ENCODE measurements at places on chromosomes 7 and 10.

GRCh38 chr10:29408847-29409240 lies 120.0 kb downstream of the LYZL1 start:
- DNase-seq = no peak

DNA sequence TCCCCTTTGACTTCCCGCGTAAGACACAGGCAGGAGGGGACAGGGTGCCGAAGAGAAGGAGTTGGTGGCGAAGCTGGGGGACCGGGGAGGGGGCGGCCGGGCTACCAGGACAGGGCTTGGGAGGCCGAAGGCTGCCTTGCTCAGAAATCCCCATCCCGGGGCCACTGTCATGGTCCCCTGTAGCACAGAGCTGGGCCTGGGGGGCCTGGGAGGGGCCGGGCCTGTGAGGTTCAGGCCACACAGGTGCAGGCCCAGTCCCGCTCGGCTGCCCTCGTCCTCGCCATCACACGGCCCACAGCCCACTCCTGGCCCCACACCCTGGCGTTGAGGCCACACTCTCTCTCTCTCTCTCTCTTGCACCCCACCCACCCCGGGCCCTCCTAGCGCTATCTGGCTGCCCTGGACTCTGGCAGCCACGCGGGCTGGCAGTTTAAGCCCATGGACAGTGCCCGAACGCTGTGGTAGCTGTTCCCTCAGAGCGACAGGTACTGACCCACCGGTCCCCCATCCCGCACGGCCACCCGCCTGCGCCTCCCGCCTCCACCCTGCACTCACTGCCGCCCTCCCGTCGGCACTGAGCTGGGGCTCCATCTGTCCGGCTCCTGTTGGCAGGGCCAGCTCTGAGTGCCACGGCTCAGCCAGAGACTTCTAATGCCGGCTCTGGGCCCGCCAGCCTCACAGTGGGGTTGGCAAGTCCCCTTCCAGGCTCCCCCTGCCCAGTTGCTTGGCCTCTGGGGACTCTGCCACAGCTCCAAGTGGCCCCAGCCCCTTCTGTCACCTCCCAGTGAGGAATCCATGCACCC lies 28.0 kb downstream of the TTYH3 start:
- no peak for DNase-seq

DNA sequence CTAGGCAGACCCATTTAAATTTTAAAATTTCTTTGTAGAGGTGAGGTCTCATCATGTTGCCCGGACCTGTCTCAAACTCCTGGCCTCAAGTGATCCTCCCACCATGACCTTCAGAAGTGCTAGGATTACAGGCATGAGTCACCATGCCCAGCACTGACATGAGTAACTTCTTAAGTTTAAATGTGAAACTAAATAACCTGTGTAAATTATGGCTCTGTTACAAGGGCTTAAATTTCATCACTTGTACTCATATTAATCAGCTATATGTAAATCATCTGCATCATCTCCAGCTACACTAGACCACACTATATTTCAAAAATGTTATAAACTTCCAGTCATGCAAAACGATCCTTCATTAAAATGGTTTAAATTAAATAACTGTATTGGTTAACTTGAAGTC lies 56.1 kb downstream of the ATAD1 start:
- DNase-seq = peak; percentile 66

- no peak for DNase-seq
These were observed 26.8 kb downstream of the IFT22 start for GRCh38 chr7:101294832-101295121.

- DNase-seq = peak; percentile 60
These were observed 29.3 kb downstream of the RHOBTB1 start for GRCh38 chr10:60914690-60915141.

- DNase-seq = no peak
These were observed 285.9 kb downstream of the CELF2 start for GRCh38 chr10:11303361-11304170.

DNA sequence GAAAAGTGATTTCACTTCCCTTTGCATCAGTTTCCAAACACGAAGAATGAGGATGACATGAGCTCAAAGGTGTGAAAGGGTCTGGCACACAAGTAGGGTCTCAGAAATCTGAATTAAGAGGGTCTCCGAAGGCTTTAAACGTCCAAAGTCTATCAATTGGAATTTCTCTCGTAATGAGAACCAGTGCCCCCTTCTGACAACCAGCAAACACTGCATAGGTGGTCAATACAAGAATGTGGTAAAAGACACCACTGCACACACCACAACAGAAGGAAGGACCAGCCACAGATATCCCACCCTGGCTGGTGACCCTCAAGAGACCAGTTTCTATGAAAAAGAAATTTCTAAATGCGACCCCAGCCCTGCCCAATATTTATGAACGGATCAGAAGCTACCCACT lies 78.1 kb downstream of the CALN1 start:
- DNase-seq = no peak
